Activated CD4-positive, alpha-beta T cell treated with anti-CD3 and anti-CD28 coated beads for 1 hour (primary cell): ENCODE measurements at places on chromosomes 7 and 10.

- DNase-seq: no peak
These were observed 227.1 kb downstream of the ADRA2A start for GRCh38 chr10:111303887-111304286.

GRCh38 chr10:104139221-104139620 is 17.2 kb downstream of the SFR1 start:
- DNase-seq: no peak

- DNase-seq: no peak
These were observed 4.0 kb upstream of the AFAP1L2 start for GRCh38 chr10:114408112-114408967.

GRCh38 chr10:74314166-74314565 is 163.1 kb downstream of the ADK start:
- DNase-seq: no peak

GRCh38 chr7:85829817-85830432 is 643.1 kb upstream of the SEMA3D start:
- no peak for DNase-seq

DNA sequence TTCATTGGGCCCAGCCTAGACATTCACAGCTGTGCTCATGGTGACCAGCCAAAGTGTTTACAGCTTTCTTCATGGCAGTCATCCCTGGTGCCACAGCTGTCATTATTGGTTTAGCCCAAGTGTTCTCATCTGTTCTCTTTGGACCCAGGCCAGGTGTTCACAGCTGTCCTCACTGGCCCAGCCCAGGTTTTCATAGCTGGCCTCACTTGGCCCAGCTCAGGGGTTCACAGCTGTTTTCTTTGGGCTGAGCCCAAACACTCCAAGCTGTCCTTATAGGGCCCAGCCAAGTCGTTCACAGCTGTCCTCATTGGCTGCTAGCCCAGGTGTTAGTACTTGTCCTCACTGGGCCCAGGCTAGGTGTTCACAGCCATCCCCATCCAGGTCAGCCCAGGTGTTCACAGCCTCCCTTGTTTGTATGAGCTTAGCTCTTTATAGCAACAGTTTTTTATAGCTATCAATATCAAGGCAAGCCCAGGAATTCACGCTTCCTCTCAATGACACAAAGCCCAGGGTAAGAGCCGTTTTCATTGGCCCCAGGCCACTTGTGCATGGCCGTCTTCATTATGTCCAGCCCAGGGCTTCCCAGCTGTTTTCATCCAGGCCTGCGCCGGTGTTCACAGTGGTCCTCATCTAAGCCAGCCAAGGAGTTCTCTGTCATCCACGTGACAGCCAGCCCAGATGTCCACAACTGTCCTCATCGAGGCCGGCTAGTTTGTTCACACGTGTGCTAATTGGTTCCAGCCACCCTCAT is 11.6 kb downstream of the FRG2B start:
- DNase-seq: no peak

- no peak for DNase-seq
These were observed 50.6 kb upstream of the SMNDC1 start for GRCh38 chr10:110355141-110355831.

DNA sequence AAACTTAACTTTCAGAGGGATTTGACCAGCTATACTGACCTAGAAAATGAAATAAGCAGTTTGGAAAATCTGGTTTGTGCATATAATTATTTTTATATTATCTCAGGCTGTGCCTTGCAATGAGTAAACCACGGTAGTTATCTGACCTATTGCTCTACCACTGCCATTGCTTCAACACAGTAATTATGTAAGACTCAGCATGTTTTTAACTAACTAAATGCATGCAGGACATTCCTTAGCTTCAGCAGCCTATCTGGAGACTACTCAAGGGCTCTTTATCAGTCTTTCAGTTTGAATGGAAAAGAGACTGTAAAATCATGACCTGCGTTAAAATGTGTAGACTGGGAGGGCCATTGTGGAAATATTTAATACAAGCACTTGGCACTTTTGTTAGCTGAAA is 22.5 kb downstream of the CHN2 start:
- DNase-seq: no peak

GRCh38 chr10:102778781-102779180 is 35.0 kb downstream of the WBP1L start:
- no peak for DNase-seq
